ENCODE measurements at places on chromosomes 4 and X. TPM values are rescaled to one million over a fixed set of nuclear protein-coding genes. Genes with fewer than 3 reads are reported as not detected.

DNA sequence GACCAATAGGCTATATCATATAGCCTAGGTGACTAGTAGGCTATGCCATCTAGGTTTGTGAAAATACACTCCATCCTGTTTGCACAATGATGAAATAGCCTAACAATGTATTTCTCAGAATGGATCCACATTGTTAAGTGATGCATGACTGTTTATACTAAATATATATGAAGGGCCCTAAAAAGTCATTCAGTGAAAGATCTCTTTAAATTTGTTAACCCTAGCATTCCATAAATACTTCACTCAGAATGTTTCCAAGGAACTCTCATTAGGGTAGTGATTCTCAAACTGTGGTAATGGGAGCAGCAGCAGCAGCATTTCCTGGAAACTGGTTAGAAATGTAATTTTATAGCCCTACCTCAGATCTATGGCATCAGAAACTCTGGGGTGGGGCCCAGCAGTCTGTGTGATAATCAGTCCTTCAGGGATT is 74.9 kb downstream of the PRRG1 start:
- no peak for DNase-seq

- DNase-seq = no peak
Observed at GRCh38 chr4:74635490-74636123, 158.7 kb downstream of the BTC start.

DDX53 gene
- total RNA-seq = not detected

- DNase-seq = no peak
Observed at GRCh38 chr4:184248216-184248615, 30.5 kb upstream of the ENPP6 start.

- DNase-seq = no peak
Observed at GRCh38 chr4:66688674-66689073, 856.6 kb downstream of the CENPC start.

GRCh38 chrX:103918571-103919269 is 43.7 kb upstream of the TMSB15B start:
- no peak for DNase-seq

DNA sequence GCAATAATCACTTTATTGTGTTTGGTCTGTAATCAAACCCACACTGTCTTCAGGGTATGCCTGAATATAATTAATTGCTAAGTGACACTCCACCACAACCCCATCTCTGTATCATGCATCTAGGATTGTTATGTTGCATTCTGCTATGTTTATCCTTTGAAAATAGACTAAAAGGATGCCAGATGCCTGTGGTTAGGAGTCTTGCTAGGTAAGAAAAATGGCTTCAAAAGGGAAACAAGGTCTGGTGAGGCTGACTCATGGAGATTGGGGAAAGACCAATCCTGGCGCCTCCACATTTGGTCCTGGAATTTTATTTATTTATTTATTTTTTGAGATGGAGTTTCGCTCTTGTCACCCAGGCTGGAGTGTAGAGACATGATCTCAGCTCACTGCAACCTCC is 360.5 kb upstream of the SLC7A11 start:
- DNase-seq = no peak

CCDC149 gene
- 23.2 TPM for total RNA-seq

GRCh38 chr4:71832049-71832448 is 48.2 kb upstream of the GC start:
- no peak for DNase-seq

FAM149A gene
- 10.1 TPM for total RNA-seq

GRCh38 chrX:67612231-67612630 is 68.4 kb downstream of the AR start:
- no peak for DNase-seq

LRRC66 gene
- total RNA-seq = 0.42 TPM

- no peak for DNase-seq
Observed at GRCh38 chrX:24231131-24231540, 81.6 kb downstream of the ZFX start.

CENPVL3 gene
- not detected for total RNA-seq

All from mesenteric fat pad (tissue), 1 donor.